CD4-positive, alpha-beta T cell treated with Interleukin-15 for 4 hours (primary cell): ENCODE measurements at places on chromosomes 4 and X.

GRCh38 chr4:26787461-26788340, 72.9 kb upstream of the STIM2 start:
- DNase-seq, result peak; percentile 16

DNA sequence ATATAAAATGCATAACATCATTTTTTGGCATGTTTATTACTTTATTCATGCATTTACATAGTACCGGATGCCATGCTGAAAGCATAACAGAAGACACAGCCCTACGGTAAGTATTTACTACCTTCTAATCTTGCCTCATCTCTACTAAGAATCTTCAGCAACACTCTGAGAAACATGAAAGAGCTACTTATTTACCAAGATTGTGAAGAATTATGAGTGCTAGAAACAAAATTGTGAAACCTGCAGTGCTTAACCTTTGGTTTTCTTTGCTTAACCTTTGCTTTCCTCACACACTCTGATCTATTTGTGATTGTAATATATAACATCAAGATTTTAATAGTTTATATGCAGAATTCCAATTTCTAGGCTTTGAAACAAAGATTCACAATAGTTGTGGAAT, 7.4 kb downstream of the ANTXR2 start:
- DNase-seq, result peak; percentile 14

GRCh38 chr4:20960291-20960690, 260.0 kb downstream of the PACRGL start:
- DNase-seq, result no peak

DNA sequence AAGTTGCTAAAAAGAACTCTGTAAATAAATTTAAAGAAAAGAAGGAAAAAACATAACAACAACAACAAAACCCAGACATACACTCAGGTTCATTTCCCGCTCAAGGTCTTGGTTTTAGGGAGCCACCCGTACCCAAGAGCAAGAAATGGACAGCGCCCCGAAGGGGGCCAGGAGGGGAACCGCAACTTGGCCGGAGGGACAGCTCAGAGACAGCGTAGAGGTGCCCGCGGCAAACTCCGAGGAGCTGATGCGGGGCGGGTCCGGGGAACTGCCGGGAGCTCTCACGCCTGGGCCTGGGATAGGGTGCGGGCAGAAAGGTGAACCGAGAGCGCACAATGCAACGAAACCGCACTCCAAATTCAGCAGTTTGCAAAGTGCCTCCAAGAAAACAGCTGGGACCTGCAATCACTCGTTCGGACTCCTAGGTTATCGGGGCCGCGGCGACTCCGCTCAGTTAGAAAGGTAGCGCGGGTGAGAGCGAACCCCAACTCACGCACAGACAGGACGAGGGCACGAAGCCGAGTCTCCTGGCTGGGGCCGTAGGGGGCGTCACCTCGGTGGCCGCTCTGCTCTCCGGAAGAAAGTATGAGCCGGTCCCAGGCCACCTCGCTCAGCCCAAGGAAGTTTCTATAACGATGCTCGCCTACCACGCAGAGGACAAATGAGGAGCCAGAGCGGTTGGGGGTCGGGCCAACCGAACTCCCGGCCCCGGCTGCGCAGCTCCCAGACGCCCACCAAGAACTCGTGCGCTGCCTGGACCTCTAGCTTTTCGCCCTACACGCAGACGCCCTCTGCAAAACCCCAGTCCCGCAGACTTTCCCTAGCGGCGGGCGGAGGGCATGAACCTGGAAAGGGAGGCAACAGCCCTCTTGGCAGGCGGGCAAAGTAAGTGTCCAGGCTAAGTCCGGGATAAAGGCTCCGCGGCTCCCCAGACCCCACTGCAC, 1.4 kb downstream of the NDNF start:
- no peak for DNase-seq

DNA sequence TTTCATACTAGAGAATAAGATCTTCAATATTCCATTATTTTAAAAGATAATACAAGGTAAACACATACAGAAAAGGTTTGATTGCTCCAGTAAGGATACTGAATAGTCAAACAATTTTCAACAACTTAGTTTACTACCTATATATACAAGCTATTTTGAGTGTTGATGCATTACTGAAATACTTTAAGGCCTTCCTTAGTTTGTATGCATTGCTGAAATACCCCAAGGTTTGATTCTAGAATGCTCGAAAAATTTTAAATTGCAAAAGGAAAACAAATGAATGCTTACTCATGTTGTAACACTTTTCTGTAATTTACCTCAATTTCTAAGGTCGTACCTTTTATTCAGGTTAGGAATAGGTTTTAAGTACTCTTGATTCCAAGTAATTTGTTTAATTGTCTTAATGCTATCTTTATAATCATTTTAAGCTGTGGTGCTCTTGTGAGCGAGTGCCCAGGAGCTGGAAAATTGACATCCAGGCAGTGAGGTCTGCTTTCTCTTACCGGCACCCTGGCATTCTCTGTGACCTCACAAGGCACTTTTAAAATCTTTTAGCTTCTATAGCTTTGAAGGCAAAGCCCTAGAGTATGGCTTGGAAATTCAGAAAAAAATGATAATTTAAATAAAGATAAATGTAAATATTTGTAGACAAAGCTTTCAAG, 114.0 kb downstream of the BMPR1B start:
- DNase-seq, result no peak

GRCh38 chrX:150036181-150036580, 97.9 kb upstream of the EOLA2 start:
- no peak for DNase-seq

- DNase-seq, result no peak
Measured at GRCh38 chr4:140176735-140177134, 22.8 kb upstream of the MAML3 start.

DNA sequence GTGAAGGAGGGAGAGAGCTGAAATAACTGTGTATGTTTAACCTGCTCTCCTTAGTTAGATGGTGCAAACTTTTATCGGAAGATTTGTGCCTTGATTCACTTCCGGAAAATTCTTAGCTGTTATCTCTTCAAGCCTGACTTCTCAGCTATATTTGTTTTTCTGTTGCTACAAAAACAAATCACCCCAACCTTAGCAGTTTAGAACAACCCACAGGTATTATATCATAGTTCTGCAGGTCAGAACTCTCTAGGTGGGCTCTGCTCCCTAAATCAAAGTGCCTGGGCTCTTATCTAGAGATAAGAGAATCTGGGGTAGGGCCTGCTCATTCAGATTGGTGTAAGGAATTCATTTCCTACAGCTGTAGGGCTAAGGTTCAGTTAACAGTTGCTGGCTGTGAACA, 15.1 kb upstream of the CEP135 start:
- no peak for DNase-seq

- DNase-seq, result no peak
Measured at GRCh38 chr4:11230866-11231265, 197.8 kb downstream of the HS3ST1 start.

DNA sequence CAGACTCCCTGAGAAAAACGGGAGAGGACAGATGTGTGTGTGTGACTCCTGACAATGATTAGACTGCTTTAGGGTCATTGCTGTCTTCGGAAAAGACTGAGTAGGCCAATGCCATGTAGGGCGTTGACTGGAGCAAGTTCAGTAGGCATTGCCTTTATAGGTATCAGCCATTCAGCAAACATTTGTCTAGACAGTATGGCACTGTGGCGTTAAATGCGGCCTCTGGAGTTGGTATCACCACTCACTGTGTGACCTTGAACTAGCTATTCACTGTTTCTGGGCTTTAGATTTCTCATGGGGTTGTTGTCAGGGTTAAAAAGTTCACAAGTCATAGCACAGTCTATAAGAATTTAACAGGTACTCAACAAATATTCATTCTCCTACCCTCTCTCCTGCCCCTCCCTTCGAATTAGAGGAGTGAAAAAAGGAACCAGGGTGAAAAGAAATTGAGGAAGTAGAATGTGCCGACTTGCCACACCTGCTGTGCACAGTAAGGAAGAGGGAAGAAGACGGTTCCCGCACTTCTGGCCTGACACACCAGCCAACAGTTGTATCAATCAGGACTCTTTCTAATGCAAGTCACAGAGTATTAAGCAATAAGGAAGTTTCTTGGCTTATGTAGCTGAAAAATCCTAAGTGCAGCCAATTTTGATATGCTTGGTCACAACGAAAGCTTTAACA, 83.2 kb upstream of the PLAC8 start:
- no peak for DNase-seq

DNA sequence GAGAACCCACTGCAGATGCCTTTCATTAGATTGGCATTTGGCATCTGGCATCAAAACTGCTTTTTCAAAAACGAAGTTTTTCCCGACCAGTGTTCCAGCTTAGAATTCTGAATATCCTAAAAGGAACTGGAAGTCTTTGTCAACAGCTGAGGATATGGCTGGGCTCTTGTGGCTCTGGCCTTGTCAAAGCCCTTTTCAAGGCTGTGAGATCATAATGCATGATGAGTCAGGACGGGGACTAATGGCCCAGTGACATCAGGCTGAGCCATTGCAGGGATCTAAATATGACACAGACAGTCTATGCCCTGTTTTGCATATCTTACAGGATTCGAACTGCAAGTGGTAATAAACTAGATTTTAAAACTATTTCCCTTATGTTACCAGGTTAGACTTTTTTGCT, 306.4 kb downstream of the PTTG2 start:
- no peak for DNase-seq

- no peak for DNase-seq
Measured at GRCh38 chr4:57078685-57079521, 31.3 kb downstream of the IGFBP7 start.

DNA sequence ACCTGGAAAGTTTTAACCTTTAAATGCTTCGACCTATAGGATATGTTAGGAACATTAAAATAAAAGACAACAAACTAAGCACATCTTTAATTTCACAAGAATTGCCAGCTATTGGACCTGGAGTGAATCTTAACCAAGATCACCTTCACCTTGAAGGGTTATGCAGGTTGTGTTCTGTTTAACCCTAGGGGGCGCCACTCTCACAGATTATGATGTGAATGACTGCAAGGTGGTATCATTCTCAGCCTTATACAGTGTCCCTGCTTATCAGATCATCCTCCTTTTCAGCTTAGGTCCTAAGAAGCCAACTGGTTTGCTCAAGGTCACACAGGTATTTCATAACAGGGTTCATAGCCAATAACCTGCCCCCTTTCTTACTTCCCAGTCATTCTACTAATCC, 23.5 kb downstream of the INTS6L start:
- DNase-seq, result peak; percentile 30

DNA sequence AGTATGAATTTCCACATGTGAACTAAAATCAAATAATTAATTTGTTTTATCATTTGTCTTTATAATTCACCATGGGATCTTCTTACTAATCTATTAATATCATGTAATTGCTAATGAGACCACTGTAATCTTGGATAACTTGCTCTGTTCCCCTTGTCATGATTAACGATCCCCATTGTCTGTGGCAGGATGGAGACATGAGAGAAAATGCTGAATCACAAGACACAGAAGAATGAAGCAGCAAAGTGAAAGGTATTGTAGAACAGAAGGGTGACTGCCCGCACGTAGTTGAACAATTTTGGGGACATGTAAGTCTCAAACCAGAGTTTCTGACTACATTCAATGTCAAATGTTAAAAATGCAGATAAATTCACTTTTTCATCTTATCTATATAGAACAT, 135.2 kb downstream of the EPHA5 start:
- no peak for DNase-seq

- DNase-seq, result no peak
Measured at GRCh38 chr4:4778554-4778953, 80.9 kb upstream of the MSX1 start.

DNA sequence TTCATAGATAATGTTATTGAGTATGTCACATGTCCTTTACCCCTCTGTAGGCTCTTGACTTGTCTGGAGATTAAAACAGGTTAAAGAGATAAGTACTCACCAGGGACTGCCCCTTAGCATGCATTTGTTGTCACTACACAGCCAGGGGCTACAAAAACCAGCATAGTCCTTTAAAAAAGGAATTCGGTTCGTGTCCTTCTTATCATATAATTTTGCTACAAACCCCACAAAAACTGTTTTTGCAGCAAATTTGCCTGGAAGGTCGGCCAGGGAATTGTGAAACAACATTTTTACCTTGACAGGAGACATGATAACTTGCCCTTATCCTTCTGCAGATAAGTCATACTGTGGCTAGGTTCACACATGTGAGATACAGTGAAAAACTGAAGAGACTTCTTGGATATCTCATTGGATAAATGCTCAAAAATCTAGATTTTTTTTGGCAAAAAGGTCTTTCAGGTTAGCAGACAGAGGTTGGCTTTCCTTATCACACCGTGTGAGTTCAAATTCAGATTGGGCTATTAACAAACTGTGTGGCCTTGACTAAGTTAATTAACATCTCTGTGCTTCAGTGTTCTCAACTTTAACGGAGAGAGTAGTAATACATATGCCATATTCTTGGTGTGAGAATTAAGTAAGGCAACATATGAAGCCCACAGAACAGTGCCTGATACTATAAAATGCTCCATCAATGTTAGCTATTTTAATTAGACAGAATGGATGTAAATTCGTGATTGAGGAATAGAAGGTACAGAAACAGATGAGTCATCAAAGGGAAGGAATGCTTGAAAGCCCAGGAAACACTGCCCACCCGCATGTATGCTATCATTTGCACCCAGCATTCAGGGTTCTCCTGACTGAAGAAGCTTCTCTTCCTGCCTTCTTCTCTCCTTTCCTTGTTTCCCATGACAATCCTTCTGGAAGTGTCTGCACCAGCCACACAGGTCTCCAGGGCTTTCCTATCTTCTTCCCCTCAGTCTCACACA, 30.0 kb downstream of the FAM9C start:
- DNase-seq, result no peak

- no peak for DNase-seq
Measured at GRCh38 chr4:163139048-163139447, 27.6 kb downstream of the NAF1 start.

GRCh38 chr4:188839704-188840103, 700.5 kb downstream of the TRIML1 start:
- DNase-seq, result no peak

- no peak for DNase-seq
Measured at GRCh38 chr4:122703868-122704267, 28.6 kb upstream of the BBS12 start.

DNA sequence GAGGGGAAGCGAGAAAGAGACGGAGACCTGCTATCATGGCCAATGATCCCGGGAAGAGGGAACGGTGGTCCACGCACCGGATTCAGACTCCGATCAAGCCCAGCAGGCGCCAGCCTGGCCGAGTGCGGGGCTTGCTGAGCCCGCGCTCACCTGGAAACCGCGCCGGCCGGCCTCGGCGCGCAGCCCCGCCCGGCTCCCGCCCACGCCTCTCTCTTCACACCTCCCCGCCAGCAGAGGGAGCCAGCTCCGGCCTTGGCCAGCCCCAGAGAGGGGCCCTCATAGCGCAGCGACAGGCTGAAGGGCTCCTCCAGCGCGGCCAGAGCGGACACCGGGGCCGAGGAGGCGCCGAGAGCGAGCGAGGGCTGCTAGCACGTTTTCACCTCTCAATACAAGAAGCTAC, 36.8 kb upstream of the SPANXN2 start:
- no peak for DNase-seq

GRCh38 chr4:153634738-153635353, 49.2 kb upstream of the TLR2 start:
- peak; percentile 8 for DNase-seq

DNA sequence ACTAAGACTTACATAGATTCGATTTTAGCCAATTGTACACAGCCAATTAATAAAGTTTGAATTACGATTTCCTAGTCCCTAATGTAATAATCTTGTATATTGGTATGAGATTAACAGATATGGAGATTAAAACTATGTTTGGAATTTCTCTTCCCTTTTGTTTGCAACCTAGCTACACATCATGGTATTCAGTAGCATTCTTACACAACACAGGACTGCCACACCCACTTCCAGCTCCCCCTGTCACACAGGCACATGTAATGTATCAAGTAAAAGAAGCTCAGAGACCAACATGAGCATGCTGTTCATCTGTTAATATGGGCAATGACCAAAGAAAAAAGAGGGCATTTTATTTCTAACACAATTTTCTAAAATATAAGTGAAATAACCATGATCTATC, 12.8 kb downstream of the SLC6A14 start:
- no peak for DNase-seq

GRCh38 chrX:133892337-133892736, 93.1 kb downstream of the GPC3 start:
- no peak for DNase-seq
